ENCODE measurements at places on chromosomes 3 and 15. TPM values are rescaled to one million over a fixed set of nuclear protein-coding genes. Genes with fewer than 3 reads are reported as not detected.

DNA sequence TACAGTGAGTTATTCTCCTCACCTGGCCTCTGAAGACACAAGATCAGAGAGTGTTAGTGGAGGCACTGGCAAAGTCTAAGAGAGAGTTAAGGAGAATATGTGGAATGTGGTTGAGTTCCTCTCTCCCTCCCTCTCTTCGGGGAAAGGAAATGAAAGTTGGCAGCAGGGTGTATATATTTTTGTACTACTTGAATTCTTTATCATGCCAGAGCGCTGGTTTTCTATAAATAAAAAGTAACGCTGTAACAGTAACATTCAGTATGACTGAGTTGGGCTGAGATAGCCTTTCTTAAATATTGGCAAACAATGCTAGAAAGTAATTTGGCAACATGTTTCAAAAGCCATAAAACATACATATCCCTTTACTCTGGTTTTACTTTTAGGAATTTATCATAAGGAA, 77.5 kb upstream of the TNFAIP8L3 start:
- no peak for DNase-seq
- H3K27ac ChIP-seq: no peak overlapping the region
- no peak overlapping the region for H3K4me3 ChIP-seq
- H3K36me3 ChIP-seq: no peaks in the 10 kb centered on the region

- H3K27ac ChIP-seq: peak overlapping the region; percentile 17
- peaks cover 6% of the 10 kb centered on the region for H3K36me3 ChIP-seq
- H3K27me3 ChIP-seq: no peaks in the 10 kb centered on the region
- DNase-seq: no peak
- H3K4me3 ChIP-seq: no peak overlapping the region
- H3K4me1 ChIP-seq: peaks cover 3% of the 10 kb centered on the region
These were observed 42.1 kb upstream of the TSPAN3 start for GRCh38 chr15:77112838-77113504.

Gene COL6A5
- total RNA-seq: 0.14 TPM

Gene PSMD2
- total RNA-seq: 255 TPM

DNA sequence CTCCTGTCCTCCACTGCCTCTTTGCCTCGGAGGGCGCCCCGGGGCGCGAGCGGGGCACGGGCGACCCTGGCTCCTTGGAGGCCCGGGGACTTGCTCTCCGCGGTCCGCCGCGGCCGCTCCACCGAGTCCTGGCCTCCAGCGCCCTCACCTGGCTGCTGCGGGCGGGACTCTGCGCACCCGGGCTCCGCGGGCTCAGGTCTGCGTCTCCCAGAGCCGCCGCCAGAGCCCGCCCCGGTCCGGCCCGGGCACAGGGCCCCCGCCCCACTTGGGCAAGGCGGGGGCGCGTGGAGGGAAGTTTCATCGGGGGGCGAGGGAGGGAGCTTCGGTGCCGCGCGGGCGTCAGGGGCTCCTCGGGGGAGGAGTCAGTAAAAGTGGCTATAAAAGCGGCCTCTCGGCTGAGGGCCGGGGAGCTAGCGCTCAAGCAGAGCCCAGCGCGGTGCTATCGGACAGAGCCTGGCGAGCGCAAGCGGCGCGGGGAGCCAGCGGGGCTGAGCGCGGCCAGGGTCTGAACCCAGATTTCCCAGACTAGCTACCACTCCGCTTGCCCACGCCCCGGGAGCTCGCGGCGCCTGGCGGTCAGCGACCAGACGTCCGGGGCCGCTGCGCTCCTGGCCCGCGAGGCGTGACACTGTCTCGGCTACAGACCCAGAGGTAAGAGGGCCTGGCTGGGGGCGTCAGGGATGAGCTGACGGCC, at the start of gene CEMIP:
CEMIP (plus strand) TSS at position 407 of the 694 bp plus-strand sequence. CDS start 94,510 bp downstream, outside the sequence.
- peaks cover 11% of the 10 kb centered on the region for H3K4me1 ChIP-seq
- H3K27ac ChIP-seq: peak within 1 kb of the TSS; percentile 86
- H3K36me3 ChIP-seq: no peaks in the 10 kb centered on the region
- peaks cover 50% of the 10 kb centered on the region for H3K27me3 ChIP-seq
- H3K4me3 ChIP-seq: peak within 1 kb of the TSS; percentile 91
- peak; percentile 91 for DNase-seq

DNA sequence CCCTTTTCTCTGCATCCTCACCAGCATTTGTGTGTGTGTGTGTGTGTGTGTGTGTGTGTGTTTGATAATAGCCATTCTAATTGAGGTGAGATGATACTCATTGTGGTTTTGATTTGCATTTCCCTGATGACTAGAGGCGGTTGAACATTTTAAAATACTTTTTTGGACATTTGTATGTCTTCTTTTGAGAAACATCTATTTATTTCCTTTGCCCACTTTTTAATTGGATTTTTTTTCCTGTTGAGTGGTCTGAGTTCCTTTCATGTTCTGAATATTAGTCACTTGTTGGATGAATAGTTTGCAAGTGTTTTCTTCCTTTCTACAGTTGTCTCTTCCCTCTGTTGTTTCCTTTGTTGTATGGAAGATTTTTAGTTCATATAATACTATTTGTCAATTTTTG, 54.3 kb upstream of the THSD4 start:
- no peaks in the 10 kb centered on the region for H3K4me1 ChIP-seq
- no peak overlapping the region for H3K27ac ChIP-seq
- H3K4me3 ChIP-seq: no peak overlapping the region
- peaks cover 4% of the 10 kb centered on the region for H3K36me3 ChIP-seq

Gene CHL1
- 0.59 TPM for total RNA-seq

DNA sequence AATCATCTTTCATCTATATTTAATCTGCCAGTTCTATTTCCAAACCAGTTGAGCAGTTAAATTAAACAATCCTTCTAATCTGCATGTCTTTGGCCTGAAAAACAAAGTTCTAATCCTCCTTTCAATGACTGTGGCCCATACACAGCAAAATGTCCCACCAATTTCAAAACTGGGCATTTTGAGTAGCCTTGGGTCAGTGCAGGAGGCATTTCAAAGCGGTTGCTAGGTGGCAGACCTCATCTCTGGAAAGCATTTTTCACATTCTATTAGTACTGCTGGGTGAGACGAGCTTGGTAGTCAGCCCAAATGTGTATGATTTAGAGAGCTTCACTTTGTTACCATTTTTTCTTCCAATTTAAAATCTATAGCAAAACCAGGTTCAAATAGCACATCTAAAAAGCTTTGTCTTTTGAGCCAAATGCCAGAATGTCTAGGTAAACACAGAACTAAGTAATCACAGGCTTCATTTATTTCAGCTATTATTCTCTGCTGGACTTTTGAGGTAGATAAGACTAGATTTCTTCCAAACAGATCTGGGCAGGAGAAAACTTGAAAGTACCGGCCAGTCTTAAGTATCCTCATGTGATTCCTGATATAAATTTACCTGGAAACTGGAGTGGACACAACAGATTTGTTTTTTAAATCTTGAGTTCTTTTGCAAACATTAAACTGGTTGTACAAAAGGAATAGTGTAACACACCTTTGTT, 8.9 kb upstream of the ARHGEF26 start:
- H3K27ac ChIP-seq: no peak overlapping the region
- H3K27me3 ChIP-seq: peaks cover 3% of the 10 kb centered on the region
- no peaks in the 10 kb centered on the region for H3K36me3 ChIP-seq

DNA sequence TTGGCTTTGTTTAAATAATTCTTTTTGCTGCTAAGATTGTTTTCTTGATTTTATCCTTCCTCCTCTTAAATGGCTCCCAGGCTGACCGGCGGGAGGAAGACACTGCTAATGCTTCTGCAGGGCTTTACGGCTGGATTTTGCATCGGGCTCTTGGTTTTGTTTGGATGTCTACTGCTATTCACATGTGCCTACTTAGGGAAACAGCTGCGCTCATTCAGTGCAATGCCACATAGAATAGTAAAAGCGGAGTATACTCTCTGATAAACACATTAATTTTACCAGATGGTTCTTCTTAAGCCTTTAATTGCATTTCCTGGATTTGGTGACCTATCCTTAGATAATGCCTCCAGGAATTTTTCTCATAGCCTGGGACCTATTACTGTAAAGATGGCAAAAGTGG, 146.6 kb downstream of the THSD4 start:
- no peaks in the 10 kb centered on the region for H3K27me3 ChIP-seq
- H3K4me3 ChIP-seq: no peak overlapping the region
- peaks cover 5% of the 10 kb centered on the region for H3K4me1 ChIP-seq
- no peak for DNase-seq
- H3K36me3 ChIP-seq: peaks cover 33% of the 10 kb centered on the region

GRCh38 chr3:108835101-108835500, 12.5 kb downstream of the TRAT1 start:
- no peaks in the 10 kb centered on the region for H3K27me3 ChIP-seq
- no peak for DNase-seq
- H3K4me1 ChIP-seq: no peaks in the 10 kb centered on the region
- no peak overlapping the region for H3K4me3 ChIP-seq
- no peaks in the 10 kb centered on the region for H3K36me3 ChIP-seq
- no peak overlapping the region for H3K27ac ChIP-seq

DNA sequence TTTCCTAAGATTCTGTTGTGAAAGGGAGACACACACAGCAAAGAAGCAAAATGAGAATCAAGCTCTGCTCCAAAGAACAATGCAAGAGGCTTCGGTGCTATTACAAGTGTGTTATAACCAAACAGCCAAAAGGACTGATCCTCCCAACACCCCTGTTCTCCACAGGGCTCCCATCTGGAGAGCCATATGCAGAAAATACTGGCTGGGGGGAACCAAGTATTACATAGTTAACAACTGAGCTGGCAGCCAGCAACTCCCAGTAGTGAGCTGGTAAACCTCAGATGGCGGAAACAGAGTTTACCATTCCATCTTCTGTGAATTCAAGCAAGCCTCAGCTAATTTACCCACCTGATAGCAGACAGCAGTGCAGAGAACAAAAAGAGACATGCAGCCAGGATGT, 156.4 kb downstream of the NTRK3 start:
- peaks cover 19% of the 10 kb centered on the region for H3K27me3 ChIP-seq
- no peak overlapping the region for H3K27ac ChIP-seq
- no peak overlapping the region for H3K4me3 ChIP-seq
- no peak for DNase-seq
- no peaks in the 10 kb centered on the region for H3K36me3 ChIP-seq
- H3K4me1 ChIP-seq: no peaks in the 10 kb centered on the region

GRCh38 chr3:3126477-3127431, at the start of gene TRNT1:
Gene TRNT1 (plus strand): TSS chr3:3126940. CDS start chr3:3129041, 2,101 bp downstream.
- peak within 1 kb of the TSS; percentile 98 for H3K4me3 ChIP-seq
- H3K36me3 ChIP-seq: peaks cover 8% of the 10 kb centered on the region
- peak; percentile 96 for DNase-seq

- peaks cover 18% of the 10 kb centered on the region for H3K4me1 ChIP-seq
- H3K4me3 ChIP-seq: peak overlapping the region; percentile 98
- no peaks in the 10 kb centered on the region for H3K27me3 ChIP-seq
- peaks cover 34% of the 10 kb centered on the region for H3K36me3 ChIP-seq
- DNase-seq: no peak
- peak overlapping the region; percentile 99 for H3K27ac ChIP-seq
These were observed 679 bp downstream of the RPL35A start for GRCh38 chr3:197950677-197951061.

Gene MYEF2
- total RNA-seq: 35.6 TPM

Gene MITF
- total RNA-seq: 8.7 TPM

- no peak for DNase-seq
- H3K4me1 ChIP-seq: peaks cover 18% of the 10 kb centered on the region
- H3K27me3 ChIP-seq: no peaks in the 10 kb centered on the region
- H3K36me3 ChIP-seq: no peaks in the 10 kb centered on the region
- H3K4me3 ChIP-seq: no peak within 1 kb of the TSS
These were observed at the start of gene TMEM212 for GRCh38 chr3:171842864-171843518. Gene TMEM212 (plus strand): TSS chr3:171843349. CDS start chr3:171843384, 35 bp downstream.

Measured in type B pancreatic cell (in vitro differentiated cells).